ENCODE measurements at places on chromosomes 16 and 17.

DNA sequence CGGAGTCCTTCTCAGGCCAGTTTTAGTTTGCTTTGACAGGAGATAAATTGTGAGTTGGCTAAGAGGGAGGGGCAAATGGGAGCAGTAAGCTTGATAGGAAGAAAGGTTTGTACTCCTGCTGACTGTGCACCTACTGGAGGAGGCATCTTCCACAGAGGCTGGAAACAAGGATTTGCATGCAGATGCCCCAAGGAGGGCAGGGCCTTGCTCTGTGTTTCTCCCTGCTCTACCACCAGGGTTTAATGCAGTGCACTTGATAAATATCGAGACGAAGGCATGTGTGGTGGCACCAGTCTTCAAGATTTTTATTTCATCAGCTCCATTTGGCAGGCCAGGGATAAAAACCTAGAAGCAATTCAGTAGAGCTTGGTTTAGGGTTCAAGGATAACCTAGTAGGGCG lies 210.5 kb upstream of the C16orf82 start:
- DNase-seq: no peak

DNA sequence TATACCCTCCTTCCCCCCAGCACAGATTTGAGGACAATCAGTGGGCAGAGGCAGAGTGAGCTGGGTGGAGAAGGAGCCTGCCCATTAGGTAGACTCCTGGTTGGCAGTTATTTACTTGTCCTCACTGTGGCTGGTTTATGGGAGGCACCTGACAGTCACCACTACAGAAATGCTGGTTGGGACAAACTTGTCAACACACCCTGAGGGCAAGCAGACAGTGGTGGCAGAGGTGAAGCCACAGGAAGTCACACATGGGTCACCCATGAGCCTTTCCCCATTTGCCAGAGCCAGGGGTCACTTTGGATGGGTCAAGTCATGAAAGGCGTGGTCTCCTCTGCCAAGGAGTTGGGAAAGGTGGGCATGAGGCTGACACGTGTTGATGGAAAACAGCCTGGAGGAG lies 6.4 kb downstream of the SCNN1G start:
- DNase-seq: no peak

DNA sequence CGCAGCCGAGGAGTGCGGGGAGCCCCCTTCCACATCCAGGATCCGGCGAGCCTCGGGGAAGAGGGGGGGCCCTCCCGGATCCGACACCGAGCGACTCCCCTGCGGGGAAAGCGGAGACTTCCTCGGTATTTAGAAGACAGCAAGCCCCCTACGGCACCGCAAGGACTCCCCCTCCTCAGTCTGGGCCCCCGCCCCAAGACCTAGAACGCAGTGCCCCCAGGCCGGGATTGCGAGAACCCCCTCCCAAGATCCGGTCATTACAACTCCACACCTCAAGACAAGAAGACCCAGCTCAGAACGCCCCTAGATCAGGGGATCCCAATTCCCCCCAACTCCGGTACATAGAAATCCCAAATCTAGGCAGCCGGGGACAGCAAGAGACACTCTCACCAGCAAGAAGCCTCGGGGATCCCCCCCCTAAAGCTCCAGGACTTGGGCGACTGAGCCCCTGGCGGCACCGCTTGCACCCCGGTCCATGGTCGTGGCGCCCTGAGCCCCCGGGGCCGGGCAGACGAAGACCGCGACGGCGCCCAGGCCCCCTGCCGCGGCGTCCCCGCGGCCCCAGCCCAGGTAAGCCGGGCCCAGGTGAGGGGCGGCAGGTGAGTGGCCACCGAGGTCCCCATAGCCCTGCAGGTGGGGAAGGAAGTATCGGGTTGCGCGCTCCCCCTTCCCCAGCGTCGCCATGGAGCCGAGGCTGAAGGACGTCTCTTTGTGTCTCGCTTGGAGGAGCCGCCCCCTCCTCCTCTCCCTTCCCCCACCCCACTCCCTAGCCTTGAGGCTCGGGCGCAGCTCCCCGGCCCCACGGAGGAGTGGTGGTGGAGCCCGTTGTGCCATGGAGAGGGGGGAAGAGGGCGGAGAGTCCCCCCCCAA lies 641 bp downstream of the SBK1 start:
- no peak for DNase-seq

GRCh38 chr16:8729779-8730334 lies 55.4 kb downstream of the ABAT start:
- DNase-seq: no peak

DNA sequence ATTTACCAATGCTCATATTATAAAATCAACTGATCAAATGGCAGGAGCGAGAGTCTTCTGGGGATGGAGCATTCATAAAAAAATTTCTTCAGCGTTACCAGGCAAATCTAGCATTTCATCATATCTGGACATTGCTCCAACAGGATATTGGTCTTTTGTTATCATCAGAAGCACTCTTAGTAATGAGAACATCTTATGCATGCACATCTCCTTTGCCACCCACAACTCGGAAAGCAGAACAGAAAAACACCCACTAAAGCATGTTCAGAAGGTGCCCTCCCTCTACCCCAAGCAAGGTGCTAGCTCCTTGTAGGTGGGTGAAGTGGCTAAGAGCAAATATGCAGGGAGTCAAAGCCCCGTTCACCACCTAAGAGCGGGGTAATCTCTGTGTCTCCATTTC lies 18.9 kb downstream of the ARHGAP17 start:
- no peak for DNase-seq

DNA sequence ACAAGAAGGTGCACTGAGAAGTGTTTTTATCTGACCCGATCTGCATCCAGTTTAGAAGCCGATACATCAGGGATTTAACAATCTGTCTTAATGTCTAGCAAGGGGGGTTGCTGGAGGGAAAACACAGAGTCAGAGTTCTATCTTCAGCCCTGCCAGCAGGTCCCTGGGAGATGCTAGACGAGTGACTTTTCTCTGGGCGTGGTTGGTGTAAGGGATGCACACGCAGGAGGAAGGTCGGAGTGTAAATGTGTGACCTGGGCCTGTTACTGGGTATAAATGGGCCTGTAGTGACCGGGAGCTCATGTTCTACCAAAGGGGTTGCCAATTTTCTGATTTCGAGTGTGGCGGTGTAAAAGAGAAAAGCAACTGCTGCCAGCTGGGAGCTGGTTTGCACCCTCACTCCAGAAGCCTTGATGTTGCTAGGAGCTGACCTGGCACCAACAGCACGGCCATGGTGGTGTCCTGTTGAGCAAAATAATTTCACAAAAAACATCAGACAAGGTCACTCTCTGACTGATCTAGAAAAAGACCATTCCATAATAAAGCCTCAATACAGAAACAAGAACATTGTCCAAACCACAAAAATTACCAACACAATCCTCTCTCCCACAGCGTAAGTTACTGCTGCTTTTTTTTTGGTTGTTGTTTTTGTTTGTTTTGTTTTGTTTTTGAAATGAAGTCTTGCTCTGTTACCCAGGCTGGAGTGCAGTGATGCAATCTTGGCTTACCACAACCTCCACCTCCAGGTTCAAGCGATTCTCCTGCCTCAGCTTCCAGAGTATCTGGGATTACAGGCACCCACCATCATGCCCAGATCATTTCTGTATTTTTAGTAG lies 1.3 kb upstream of the KCTD13 start:
- DNase-seq: no peak

DNA sequence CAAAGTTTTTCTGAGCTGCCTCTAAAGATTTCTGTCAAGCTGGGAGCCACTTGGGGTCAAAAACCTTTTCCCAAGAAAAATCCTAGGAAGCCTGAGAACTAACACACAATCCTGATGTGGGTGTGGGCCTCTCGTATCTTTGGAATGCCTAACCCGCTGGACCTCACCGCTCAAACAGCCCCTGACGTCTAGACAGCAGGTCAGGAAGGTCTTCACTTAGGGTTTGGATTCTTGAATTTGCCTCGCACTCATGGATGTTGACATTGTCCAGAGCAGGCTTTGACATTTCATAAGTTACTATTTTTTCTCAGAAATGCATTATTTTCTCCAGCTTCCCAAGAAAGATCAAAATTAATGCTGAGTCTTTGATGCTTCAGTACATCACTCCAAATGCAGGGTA lies 18.9 kb downstream of the TEX2 start:
- no peak for DNase-seq

- no peak for DNase-seq
These were observed 585.1 kb upstream of the PSMD7 start for GRCh38 chr16:73711406-73712080.

DNA sequence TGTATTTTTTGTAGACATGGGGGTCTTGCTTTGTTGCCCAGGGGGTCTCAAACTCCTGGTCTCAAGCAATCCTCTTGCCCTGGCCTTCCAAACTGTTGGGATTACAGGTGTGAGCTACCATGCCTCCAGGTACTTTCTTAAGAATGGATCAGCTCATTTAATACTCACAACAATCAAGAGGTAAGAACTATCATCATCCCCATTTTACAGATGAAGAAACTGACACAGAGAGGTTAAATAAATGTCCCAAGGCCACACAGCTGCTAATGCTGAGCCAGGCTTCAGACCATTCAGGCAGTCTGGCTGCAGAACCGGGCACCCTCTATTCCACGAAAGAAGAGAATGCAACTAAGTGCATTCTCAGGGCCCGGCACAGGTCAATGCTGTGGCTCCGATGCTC lies 22.0 kb downstream of the CCDC102A start:
- DNase-seq: no peak

- DNase-seq: no peak
These were observed 207.9 kb downstream of the TANC2 start for GRCh38 chr17:63173903-63174302.

DNA sequence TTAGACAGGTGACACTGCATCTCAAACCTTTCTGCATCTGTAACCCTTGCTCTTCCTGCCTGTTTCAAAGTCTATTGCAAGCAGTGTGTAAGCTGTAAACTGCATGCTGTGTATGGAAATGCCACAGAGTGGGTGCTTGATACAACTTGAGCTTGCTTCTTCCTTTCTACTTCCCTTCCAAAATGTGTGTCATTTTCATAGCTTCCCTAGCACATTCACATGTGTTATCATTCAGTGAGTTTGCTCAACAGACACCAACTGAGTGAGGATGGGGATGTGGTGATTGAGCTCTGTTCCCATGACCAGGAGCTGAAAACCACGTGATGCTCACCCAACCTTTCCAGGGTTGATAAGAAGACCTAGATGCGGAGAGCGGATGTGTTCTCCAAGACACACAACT lies 111.1 kb downstream of the VAT1L start:
- DNase-seq: no peak

DNA sequence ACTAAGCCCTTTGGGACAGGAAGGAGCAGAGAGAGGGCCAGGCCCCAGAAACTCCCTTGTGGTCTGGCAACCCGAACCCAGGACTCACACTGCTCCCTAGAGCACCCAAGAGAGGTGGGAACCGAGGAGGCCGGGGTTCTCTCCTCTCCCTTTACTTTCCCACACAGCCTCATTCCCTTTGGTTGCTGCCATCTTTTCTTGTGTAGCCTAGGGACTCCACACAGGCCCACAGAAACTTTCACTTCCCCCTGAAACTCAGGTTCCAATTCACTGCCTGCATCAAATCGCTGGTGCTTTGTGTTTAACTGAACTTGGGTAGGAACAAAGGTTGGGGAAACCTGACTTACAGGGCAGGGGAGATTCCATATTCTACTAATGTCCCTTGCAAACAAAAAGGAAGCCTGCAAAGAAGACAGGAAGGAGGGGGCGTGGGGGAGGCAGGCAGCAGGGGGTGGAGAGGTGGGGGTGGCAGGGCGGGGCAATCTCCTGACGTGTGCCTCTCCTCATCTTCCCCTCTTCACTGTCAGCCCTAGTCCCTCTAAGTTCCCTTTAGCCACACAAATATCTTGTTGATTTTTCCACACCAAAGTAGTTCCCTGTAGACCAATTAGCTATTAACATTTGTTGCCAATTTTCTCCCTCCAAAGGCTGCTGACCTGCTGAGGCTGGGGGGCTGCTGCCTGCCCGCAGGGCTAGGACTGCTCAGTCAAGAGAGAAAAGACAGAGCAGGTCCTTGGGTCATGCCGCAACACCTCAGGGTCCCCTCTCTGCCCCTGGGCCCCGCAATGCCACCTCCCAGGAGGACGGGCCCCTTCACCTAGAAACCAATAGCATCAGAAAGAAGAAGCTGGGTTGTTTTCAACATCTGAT lies 8.0 kb downstream of the ST3GAL2 start:
- DNase-seq: no peak

DNA sequence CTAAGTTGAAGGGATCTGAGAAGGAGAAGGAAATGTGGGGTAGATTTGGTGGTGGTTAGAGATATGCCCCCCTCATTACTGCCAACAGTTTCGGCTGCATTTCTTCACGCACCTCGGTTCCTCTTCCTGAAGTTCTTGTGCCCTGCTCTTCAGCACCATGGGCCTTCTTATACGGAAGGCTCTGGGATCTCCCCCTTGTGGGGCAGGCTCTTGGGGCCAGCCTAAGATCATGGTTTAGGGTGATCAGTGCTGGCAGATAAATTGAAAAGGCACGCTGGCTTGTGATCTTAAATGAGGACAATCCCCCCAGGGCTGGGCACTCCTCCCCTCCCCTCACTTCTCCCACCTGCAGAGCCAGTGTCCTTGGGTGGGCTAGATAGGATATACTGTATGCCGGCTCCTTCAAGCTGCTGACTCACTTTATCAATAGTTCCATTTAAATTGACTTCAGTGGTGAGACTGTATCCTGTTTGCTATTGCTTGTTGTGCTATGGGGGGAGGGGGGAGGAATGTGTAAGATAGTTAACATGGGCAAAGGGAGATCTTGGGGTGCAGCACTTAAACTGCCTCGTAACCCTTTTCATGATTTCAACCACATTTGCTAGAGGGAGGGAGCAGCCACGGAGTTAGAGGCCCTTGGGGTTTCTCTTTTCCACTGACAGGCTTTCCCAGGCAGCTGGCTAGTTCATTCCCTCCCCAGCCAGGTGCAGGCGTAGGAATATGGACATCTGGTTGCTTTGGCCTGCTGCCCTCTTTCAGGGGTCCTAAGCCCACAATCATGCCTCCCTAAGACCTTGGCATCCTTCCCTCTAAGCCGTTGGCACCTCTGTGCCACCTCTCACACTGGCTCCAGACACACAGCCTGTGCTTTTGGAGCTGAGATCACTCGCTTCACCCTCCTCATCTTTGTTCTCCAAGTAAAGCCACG lies 28.3 kb downstream of the STH start:
- DNase-seq: no peak

DNA sequence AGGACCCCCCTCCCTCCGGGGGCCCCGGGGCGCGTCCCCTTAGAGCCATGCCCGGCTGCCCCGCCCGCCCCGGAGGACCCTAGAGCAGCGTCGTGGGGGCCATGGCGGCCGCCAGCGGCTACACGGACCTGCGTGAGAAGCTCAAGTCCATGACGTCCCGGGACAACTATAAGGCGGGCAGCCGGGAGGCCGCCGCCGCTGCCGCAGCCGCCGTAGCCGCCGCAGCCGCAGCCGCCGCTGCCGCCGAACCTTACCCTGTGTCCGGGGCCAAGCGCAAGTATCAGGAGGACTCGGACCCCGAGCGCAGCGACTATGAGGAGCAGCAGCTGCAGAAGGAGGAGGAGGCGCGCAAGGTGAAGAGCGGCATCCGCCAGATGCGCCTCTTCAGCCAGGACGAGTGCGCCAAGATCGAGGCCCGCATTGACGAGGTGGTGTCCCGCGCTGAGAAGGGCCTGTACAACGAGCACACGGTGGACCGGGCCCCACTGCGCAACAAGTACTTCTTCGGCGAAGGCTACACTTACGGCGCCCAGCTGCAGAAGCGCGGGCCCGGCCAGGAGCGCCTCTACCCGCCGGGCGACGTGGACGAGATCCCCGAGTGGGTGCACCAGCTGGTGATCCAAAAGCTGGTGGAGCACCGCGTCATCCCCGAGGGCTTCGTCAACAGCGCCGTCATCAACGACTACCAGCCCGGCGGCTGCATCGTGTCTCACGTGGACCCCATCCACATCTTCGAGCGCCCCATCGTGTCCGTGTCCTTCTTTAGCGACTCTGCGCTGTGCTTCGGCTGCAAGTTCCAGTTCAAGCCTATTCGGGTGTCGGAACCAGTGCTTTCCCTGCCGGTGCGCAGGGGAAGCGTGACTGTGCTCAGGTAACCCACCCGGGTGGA lies 759 bp downstream of the ALKBH5 start:
- no peak for DNase-seq

GRCh38 chr17:73256220-73256619 lies 5.5 kb downstream of the CPSF4L start:
- DNase-seq: no peak

Measured in brain pericyte (primary cell).